Right renal cortex interstitium (tissue), 3 donors: ENCODE measurements at places on chromosomes 4 and X. TPM values are rescaled to one million over a fixed set of nuclear protein-coding genes. Genes with fewer than 3 reads are reported as not detected.

- no peak for DNase-seq
These were observed 636.3 kb upstream of the HTR2C start for GRCh38 chrX:113947548-113947947.

DNA sequence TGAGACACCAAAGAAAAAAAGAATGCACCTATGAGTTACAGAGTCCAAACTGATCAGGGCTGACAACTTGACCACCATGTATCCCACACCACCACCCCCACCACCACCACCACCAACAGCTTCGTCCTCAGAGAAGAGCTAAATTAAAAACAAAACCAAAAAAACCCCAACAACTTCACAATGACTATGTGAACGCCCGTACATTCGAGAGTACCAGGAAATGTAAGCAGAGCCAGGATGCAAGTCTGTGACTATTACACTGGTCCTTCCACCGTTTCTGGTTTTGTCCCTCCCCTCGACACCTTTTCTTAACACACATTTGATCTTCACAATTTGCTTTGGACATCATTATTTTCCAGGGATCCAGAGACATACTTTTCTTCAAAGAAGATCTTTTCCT, 51.0 kb downstream of the WFS1 start:
- no peak for DNase-seq

- no peak for DNase-seq
These were observed 28.9 kb upstream of the GTPBP6 start for GRCh38 chrX:347351-348117.

- DNase-seq, result no peak
These were observed 24.5 kb downstream of the ELF4 start for GRCh38 chrX:130085551-130086446.

The DSPP gene
- 0.03 TPM for polyA plus RNA-seq

The CD99 gene
- polyA plus RNA-seq, result 189 TPM

- no peak for DNase-seq
These were observed 5.3 kb upstream of the UBE2D3 start for GRCh38 chr4:102832667-102833066.

The GLRA3 gene
- 0.03 TPM for polyA plus RNA-seq

The SYTL4 gene
- polyA plus RNA-seq, result 27.9 TPM

The CCDC158 gene
- polyA plus RNA-seq, result 0.60 TPM

- no peak for DNase-seq
These were observed 457 bp downstream of the TFE3 start for GRCh38 chrX:49042581-49043219.

The PDZD11 gene
- 67.8 TPM for polyA plus RNA-seq

DNA sequence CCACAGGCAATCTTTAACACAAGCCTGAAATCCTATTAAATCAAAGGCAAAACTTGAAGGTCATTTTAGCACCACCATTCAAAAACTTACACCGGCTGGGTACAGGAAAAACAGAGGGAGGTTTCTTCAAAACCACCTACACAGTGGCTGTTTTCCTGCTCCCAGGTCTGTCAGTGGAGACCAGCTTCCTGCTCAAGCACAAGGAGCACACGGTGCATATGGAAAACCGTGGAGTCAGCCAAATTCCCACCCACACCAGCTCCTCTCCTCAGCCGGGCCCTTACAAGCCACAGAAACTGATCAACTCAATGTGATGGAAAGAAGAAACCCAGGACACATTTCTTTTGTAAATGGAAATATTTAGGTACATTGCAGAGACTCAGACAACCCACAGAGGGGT, 14.3 kb upstream of the FAM241A start:
- no peak for DNase-seq

GRCh38 chr4:182593864-182594263, 323.3 kb downstream of the DCTD start:
- DNase-seq, result no peak

DNA sequence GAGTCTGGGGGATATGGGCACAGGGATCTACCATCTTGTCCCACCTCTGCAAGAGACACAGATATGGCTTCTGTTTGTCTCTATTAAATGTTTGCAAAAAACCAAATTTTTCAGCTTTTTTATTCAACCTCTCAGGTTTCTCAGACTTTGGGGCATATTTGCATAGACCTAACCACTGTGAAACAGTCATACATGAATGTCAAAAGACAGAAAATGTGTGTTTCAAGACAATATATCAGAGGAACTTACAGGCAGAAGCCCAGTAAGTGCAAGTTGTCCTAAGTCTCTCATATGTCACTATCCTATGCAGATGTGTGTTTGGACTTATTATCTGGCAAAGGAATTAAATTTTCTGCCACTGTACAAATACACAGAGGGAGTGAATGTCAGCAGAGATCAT, 951.2 kb downstream of the PCDH18 start:
- no peak for DNase-seq

DNA sequence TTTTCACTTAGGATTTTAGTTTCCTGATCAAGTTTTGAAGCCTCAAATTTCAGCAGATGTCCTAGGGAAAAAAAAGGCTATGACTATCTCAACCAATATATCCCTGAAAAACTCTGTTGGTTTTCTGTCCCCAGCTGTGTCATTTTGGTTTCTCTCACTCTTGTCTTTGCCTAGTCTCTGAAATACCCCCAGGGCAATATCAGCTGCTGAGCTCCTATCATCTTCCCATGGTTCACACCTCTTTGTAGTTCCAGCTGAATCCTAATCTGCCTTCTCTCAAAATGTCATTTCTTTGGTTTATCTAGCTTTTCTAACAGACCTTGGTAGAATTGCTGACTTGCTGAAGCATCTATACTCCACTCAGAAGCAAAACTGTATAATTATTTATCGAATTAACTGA, 2370.5 kb downstream of the ARAP2 start:
- no peak for DNase-seq

The COX7B gene
- 417 TPM for polyA plus RNA-seq

The STK32B gene
- 8.6 TPM for polyA plus RNA-seq

- DNase-seq, result no peak
These were observed 109.2 kb upstream of the CXCL13 start for GRCh38 chr4:77496457-77496856.

The UGT2B11 gene
- polyA plus RNA-seq, result 1.8 TPM

GRCh38 chrX:116246261-116246660, 75.7 kb downstream of the AGTR2 start:
- no peak for DNase-seq

DNA sequence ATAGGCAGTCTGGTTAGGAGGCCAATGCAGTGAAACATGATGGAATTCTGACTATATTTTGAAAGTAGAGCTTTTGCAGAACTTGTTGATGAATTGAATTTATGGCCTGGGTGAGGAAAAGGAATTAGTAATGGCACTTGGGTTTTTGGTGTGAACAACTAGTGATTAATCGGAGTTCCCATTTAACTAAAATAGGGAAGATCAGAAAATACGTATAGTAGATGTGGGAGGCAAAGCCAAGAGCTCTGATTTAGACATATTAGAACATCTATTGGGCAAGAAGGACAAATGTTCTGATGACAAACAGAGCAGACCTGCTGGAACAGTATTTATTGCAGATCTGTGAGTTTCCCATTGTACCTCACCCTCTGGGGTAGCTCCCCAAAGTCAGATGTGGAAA, 12.3 kb upstream of the NDP start:
- no peak for DNase-seq

The FGG gene
- not detected for polyA plus RNA-seq

The RASGEF1B gene
- 11.2 TPM for polyA plus RNA-seq
